OCI-LY7 (cell line): ENCODE measurements at places on chromosomes 1 and 21.

DNA sequence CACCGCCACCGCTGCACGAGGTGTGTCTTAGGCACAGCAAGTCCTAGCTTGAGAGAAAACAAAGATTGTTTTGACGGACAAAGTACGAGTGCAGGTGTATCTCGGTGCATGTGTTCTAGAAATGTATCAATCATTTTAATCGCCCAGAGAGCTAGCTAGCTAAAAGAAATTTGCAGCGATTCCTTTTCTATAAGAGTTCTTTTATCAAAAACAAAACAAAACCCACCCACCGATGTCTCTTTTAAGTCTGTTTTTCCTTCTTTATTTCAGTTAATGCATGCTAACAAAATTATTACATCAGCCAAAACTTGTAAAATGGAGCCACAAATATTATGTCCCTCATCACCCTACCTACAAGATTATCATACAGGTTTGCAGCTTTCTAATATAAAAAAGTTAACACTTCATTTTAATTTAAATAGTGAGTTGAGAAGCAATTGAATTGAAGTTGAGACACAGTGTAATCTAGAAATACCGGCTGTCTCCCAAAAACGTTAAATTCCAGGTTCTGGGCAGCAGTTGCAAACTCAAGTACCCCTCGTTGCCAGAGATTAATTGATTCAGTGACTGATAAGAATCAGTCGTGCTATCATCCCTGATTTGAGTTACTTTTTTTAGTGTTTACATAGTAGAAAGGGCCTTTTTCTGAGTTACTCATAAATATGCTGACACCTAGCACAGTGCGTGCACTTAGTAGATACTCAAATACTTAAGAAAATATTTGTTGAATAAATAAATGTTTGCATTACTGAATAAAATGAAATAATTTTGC, 1.5 kb upstream of the SYDE2 start:
- DNase-seq = no peak

- no peak for DNase-seq
Measured at GRCh38 chr1:90724926-90725656, 8.0 kb upstream of the BARHL2 start.

GRCh38 chr1:153362187-153362775, 4.6 kb downstream of the S100A9 start:
- no peak for DNase-seq

- no peak for DNase-seq
Measured at GRCh38 chr1:2271841-2272655, 43.9 kb downstream of the SKI start.

DNA sequence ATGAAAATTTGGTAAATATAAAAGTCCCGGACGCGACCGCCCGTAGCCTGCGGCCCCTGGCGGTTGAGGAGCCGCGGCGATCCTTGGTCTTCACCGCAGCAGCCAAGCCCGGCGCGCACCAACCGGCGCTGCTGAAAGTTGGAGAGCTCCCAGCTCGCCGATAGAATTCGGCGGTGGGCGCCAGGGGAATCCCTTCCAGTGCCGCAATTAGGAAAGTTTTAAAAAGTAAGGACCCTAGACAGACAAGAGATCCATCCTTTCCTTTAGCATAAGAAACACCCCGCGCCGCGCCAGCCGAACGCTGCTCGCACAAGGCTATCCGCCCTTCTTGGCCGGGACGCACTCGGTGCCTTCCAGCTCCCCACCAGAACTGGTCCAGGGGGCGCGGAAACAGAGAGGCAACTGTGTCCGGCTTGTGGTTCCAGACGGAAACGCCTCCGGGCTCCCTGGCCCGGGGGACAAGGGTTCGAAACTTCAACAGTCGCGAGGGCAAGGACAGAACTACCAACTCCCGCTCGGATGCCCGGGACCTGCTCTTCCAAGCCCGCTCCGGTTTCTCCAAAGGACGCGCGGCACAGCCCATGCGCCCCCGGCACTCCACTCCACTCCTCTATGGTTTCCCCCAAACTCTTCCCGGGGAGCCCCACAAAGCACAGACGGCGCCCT, 1.7 kb downstream of the FAM78B start:
- DNase-seq = peak; percentile 3

GRCh38 chr1:116910379-116911187, 867 bp downstream of the PTGFRN start:
- DNase-seq = no peak

DNA sequence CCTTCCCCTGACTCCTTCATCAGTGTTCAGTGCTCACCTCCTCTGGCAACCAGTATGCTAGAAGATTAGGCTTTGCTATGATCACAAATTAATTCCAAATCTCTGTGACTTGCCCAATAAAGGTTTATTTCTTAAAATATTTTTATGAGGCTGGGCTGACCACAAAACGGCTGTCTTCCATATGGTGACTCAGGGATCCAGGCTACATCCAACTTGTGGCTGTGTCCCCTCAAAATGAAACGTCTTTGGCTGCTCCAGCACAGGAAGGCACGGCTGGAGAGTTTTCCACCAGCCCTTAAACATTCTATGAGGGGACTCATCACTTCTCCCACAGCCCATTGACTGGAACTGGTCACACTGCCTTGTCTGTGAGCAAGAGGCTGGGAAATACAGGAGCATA, 131.5 kb downstream of the HUNK start:
- no peak for DNase-seq
